ENCODE measurements at places on chromosomes 3 and 15.

DNA sequence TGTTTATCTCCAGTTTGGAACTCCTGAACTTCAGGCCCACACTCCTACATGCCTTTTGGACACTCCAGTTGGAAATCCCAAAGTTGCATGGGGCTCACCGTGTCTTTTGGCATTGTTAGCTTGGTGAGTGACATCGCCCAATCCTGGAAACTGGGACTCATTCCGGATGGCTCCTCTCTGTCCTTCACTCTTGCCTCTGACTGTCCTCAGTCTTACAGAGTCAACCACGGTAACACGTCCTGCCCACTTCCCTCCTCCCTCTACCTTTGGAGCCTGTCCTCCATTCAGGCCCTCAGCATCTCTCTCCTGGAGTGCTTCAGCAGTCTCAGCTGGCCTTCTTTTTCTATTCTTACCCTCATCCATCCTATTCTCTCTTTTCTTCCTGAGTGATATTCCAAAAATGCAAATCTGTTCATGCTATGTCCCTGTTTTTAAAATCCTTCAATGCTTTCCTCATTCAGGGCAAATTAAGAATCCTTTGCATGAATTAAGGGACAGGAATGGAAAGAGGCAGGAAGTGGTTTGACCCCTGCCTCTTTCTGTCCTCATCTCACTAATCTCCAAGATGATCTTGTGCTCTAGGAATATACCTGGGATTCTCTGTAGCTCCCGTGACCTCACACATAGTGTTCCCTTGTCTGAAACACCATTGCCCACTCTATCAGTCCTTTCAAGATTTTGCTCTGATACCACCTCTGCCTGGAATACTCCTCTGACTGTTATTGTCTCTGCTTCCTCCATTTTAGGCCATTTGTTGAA lies 42.5 kb downstream of the LPP start:
- no peak for DNase-seq

DNA sequence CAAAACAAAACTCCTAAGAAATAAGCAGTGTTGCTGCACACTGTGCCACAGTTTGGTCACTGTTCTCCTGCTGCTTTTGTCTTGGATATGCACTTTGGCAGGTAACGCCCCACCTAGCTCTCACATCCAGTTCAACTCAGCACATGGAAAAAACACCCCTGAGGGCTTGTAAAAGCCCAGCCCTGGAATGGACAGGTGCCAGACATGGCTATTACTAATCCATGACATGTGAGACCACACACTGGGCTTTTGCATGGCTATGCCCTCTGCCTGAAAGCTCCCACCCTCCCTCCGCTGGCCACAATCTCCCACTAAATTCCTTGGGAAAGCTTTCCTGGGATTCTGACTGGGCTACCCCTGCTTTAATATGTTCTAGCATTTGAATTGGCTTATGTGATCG lies 24.7 kb upstream of the ZBED2 start:
- no peak for DNase-seq

GRCh38 chr3:40185029-40185695 lies 124.3 kb upstream of the EIF1B start:
- DNase-seq: no peak

DNA sequence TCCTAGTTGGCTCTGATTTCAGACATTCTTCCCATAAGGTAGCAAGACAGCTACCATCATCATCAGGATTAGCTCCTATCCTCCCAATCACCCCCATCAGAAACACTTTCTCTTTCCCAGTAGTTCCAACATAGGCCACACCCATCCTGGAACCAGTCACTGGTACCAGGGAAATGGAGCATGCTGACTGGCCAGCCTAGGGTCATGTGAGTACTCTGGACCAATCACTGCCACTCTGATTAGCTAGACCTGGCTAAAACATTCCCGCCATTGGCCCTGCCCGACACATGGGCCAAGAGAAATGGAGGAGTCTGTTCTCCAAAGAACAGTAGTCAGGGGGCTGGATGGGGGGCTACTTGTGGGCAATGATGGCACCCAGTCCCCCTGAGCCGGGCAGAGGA lies 12.4 kb downstream of the EFCC1 start:
- no peak for DNase-seq

DNA sequence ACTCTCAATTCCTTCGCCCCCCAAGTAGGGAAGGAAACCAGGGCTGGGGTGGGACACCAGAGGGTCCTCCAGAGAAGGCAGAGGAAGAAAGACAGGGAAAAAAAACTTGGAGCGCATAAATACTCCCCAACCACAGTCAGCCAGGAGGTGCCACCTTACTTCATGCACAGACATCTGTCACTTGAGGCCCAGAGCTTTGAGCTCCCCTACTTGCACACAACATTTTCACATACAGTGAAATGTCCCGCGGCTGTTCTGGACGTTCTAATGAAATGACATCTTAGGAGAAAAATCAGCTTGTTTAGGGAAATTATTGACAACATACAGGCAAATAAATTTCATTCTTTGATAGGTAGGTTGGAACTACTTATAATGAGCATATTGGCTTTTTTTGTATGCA lies 113.0 kb downstream of the LIPC start:
- DNase-seq: no peak

DNA sequence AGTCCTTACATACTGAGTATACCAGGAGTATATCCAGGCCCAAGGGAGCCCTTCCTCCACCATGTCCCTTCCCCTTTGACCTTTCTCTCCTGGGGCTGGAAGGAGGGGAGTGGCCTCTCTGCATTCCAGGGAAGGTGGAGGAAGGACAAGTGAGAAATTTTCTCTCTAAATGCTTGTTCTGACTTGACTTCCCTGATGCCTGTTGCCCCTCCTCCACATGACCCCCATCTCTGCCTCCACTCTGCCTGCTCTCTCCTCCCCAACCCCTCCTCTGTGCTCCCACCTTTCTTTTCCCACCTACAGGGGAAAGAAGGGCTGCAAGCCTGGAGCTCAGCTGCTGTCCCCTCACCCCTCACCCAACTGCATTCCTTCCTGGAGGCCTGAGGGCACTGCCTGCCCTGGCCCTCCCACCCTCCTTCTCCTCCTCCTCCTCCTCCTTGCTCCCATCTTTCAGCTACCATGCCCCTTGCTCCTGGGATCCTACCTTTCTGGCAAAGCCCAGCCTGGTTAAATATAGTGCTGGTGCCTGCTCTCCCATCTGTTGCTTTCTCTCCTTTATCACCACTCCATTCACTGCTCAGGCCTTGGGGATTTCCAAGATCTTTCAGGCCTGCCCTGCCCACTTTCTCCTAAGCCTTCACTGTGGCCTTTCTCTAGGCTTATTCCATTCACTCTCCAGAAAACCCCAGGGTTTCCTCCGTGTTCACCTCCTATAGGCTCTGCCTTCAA lies 8.5 kb upstream of the DAG1 start:
- no peak for DNase-seq

- DNase-seq: no peak
These were observed 64.4 kb upstream of the TBC1D5 start for GRCh38 chr3:17806876-17807275.

DNA sequence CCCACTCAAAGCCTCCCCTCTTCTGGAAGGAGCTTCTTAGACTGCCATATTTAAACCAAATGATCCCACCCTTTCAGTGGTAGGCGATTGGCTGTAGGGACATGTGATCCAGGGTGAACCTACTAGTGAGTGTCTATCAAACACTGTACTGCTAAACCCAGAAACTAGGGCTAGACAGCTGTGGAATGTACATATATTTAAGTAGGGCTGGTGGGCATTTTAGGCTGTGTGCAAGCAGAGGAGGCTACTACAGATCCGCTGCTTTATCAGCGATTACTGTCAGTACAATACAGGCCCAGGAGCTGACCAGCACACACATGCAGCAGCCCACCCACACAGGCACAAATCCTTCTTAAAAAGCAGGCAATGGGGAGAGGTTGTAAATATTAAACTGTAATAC lies 15.4 kb upstream of the LARP6 start:
- no peak for DNase-seq

GRCh38 chr3:195897853-195898415 lies 10.4 kb downstream of the TNK2 start:
- no peak for DNase-seq

DNA sequence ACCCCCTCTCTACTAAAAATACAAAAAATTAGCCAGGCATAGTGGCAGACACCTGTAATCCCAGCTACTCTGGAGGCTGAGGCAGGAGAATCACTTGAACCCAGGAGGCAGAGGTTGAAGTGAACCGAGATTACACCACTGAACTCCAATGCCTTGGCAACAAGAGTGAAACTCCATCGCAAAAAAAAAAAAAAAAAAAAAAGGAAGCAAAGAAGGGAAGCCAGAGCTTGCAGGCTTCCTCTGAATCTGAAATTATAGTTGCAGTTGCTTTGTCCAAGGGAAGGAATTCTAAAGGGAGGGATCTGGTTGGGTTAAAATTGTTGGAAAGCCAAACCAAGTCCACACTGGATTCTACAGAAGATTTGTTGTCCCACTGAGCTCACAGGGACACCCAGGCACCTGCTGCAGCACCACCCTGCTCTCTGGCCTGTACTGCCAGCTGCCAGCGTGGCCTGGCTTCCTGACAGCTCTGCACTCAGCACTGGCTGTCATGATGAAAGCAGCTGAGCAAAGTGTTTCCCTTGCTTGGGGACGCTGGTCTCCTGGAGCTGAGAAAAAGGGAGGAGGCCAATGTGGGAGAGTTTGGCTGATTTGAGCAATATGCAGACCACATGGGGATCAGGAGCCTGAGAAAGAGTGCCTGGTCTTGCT lies 88.8 kb upstream of the HES1 start:
- no peak for DNase-seq

DNA sequence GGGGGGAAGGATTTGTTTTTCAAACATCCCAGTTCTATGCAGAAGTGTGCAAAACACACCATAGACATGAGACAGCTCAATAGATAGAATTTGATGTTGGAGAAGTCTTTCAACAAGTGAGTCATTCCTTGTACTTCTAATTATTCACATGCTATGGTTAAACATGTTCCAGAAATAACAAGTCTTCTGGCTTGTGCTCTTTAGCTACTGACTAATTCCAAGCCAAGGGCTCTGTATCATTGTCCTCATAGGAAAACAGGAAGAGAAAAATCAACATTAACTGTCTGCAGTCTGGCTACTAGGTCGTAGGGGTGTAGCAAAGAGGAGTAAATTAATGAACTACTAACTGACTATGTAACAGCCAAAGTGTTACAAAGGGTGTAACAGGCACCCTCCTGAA lies 25.8 kb downstream of the LDHAL6B start:
- DNase-seq: no peak

GRCh38 chr3:141737093-141737492 lies 1.0 kb upstream of the RNF7 start:
- DNase-seq: no peak

DNA sequence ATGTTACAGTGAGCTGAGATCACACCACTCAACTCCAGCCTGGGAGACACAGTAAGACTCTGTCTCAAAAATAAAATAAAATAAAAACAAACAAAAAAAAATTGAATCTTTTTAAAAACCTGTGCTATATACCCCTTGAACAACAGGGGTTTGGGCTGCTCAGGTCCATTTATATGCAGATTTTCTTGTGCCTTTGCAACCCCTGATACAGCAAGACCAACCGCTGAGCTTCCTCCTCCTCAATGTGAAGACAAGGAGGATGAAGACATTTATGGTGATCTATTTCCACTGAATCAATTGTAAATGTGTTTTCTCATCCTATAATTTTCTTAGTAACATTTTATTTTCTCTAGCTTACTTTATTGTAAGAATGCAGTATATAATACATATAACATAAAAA lies 831.0 kb upstream of the ARPP21 start:
- DNase-seq: no peak

- DNase-seq: no peak
These were observed 170.7 kb downstream of the OCA2 start for GRCh38 chr15:27928386-27928785.

DNA sequence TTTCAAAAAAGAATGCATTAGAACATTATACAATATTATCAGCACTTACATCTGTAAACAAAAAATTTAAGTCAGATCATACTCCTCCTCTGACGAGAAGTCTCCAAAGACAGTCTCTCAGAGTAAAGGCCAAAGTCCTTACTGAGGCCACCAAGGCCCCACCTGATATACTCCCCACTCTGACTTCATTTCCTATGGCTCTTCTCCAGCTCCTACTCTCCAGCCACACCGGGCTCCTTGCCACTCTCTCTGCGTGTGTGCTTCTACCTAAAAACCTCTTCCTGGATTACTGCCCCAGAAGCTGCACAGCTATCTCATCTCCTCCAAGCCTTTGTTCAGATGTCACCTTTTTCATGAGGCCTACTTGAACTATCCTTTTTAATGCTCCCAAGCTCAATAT lies 5.0 kb downstream of the DCP1A start:
- no peak for DNase-seq

GRCh38 chr3:57890874-57891273 lies 117.3 kb upstream of the FLNB start:
- no peak for DNase-seq

- peak; percentile 67 for DNase-seq
These were observed 48.5 kb downstream of the THBS1 start for GRCh38 chr15:39629371-39629770.

DNA sequence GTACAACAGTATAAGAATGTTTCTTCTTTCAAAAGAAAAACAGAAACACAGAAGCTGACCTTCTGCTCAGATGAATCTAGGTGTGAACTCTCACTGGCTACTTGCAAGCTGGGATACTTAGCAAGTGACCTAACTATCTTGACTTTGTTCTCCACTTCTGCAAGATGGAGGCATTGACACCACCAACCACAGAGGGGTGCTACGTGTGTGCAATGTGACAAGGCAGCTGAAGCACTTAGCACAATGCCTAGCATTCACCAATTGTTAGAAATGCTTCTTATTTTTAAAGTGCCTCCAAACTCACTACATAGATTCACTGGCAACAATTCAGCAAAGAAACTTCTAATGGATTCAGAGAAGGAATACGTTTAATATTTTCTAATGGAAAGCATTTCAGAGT lies 331.4 kb upstream of the WNT5A start:
- no peak for DNase-seq

DNA sequence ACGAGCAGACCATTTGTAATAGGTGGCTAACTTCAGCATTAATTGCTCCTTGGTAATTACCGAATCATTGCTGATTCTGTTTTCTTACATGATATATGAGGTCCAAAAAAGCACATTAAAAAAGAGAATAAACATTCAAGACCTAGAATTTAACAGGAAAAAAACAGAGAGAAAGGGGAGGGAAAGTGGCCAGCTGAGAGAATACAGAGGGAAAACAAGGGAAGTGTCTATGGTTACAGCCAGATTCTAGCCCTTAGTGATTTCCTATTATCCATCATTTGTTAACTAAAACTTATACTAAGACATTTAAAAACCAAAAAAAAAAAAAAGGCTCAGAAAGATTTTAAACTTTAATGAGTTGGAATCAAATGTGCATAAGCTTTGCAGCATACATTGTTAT lies 168.7 kb downstream of the LRTM1 start:
- no peak for DNase-seq

GRCh38 chr3:115999001-115999585 lies 375.8 kb downstream of the GAP43 start:
- DNase-seq: no peak

DNA sequence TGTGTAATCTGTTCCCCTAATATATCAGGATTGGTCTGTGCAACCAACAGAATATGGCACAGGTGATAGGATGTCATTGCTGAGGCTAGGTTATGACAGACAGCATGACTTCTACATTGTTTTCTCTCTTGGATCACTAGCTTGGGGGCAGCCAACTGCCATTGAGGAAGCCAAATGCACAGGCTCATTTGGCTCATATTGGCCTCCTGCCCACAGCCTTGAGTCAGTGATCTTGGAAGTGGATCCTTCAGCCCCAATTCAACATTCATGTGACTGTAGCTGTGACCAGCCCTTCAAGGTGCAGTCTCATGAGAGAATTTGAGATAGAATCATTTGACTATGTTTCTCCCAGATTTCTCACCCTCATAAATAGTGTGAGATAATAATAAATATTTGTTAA lies 675.6 kb downstream of the GRM7 start:
- no peak for DNase-seq

GRCh38 chr15:81481346-81481745 lies 107.3 kb upstream of the TMC3 start:
- no peak for DNase-seq

Measured in CD4-positive, alpha-beta T cell treated with Interleukin-6 at 100 ng/mL for 8 hours (primary cell).